ENCODE measurements at places on chromosomes 2 and 18.

- DNase-seq, result no peak
Measured at GRCh38 chr2:15642815-15643500, 51.3 kb downstream of the DDX1 start.

GRCh38 chr18:13522256-13522655 is 204.1 kb downstream of the FAM210A start:
- DNase-seq, result no peak

- DNase-seq, result no peak
Measured at GRCh38 chr2:71816815-71817214, 330.8 kb downstream of the CYP26B1 start.

DNA sequence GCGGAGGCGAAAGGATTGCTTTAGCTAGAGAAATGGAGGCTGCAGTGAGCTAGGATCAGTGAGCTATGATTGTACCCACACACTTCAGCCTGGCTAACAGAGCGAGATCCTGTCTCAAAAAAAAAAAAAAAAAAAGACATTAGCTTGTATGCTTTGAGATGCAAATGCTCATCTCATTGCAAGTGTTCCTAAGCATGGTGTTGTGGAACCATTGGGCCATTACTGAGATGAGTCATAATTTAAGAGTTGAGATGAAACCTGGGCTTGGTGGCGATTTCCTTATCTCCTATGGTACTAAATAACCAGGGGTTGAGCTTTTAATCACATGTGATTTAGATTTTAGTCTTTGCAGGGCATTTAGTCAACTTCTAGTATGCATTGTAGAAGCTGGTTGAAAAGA is 2.2 kb downstream of the PLEKHA3 start:
- peak; percentile 60 for DNase-seq

- no peak for DNase-seq
Measured at GRCh38 chr2:67755156-67755882, 307.5 kb downstream of the C1D start.

DNA sequence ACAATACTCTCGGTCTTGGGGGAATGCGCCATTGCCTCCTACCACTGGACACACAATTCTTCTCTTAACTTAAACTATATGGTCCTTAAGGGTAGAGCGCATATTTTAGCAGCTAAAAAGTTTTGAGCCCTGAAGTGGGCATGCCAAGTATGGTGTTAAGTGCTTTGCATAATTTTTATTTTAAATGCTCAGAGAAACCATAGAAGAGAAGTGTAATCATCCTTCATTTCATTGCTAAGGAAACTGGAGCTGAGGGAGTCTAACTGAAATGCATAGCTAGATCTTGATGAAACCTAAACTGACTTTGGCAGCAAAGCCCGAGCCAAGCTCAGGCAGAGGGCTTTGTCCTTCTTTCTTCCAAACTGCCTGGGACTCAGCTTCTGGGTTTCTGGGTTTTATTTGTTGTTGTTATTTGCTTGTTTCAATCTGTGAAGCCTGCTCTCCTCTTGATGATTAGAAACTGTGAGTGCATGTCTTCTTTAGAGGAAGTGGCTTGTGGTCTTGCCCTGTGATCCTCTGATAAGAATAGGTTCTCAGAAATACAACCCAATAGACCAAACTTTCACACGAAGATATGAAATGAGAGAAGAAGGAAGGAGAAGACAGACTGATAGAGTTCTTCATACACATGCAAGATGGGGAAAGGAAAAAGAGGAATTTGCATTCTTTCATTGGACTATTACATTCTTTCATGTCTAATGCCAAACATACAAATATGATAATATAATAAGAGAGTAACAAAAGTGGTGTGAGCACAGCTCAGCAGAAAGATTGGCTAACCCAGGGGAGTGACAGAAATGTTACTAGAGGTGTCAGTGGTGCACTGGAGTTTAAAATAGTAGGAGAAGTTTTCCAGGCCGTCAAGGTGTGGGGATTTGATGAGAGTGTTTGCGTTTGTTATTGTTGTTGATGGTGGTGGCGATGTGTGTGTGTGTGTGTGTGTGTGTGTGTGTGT is 7.5 kb upstream of the RNF144A start:
- no peak for DNase-seq

DNA sequence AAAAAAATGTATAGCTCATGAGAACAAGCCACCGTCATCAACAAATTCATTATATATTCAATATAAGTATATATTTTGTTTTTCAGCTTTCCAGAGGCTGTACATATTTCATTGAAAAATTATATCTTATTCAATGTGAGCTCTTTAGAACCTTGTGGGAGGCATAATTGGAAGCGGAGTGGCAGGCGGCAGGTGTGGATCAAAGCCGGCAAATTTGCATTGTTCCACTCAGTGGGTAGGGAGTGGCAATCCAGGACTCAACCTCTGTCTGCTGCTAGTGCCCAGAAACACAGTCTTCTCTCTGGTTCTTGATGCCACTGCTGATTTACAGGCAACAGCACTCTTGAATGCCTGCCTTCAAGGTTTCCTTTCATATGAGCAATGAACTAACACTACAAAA is 46.9 kb downstream of the GCA start:
- DNase-seq, result no peak

GRCh38 chr2:105688946-105689345 is 55.8 kb upstream of the NCK2 start:
- no peak for DNase-seq

DNA sequence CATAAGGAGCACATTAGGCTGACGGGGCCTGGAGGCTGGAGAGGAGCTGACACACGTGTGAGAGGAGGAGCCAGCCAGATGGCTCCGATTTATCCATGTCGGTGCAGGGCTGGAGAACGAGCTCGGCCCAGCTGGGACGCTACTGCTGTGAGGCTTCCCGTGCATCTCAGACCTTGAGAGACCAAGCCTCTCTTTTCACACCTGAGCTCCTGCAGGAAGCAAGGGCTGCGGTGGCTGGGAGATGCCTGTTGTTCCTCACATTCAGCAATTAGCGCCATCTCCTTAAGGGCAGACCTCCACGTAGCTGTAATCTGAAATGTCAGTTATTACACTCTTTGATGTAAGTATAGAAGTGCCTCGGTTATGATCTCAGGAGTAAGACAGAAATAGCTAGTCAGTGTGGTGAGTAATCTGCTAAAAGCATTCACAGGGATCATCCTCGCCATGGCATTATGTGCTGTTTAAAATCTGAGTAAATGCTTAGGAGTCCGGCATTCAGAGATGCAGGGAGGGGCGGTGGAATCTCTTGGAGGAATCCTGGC is 107.9 kb downstream of the PRKCE start:
- no peak for DNase-seq

- DNase-seq, result no peak
Measured at GRCh38 chr18:34977838-34978532, 63.2 kb upstream of the MAPRE2 start.

DNA sequence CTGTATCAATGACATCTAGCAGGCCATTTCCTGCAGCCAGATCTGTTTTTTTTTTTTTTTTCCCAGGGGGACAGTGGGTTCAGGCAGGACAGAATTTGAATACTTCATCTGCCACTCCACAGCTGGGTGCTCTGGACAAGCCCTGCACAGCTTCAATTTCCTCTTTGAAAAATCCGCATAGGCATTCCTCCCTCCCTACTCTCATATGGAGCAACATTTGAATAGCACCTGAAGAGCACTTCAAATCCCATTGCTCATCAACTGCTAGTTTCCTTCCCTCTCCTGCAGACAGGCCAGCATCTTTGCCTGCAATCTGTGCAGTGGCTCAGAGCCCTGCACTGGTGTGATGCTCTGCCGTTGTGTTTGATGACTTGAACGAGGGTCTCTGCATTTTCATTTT is 326.3 kb downstream of the TSN start:
- DNase-seq, result no peak

DNA sequence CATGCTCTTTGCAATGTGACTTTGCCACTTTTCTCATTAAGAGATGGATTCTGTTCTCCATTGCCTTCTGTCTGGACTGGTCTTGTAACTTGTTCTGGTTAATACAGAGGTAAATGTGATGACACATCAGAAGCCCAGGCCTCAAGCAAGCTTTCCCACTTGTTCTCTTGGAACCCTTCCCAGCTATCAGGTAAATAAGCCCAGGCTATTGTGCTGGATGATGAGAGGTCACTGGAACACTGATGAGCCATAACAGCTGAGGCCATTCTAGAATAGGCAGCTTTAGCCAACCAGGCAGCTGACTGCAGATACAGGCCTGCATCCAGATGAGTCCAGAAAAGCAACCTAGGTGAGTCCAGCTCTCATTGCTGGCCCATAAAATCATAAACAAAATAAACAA is 1007.0 kb upstream of the ACVR2A start:
- DNase-seq, result no peak

DNA sequence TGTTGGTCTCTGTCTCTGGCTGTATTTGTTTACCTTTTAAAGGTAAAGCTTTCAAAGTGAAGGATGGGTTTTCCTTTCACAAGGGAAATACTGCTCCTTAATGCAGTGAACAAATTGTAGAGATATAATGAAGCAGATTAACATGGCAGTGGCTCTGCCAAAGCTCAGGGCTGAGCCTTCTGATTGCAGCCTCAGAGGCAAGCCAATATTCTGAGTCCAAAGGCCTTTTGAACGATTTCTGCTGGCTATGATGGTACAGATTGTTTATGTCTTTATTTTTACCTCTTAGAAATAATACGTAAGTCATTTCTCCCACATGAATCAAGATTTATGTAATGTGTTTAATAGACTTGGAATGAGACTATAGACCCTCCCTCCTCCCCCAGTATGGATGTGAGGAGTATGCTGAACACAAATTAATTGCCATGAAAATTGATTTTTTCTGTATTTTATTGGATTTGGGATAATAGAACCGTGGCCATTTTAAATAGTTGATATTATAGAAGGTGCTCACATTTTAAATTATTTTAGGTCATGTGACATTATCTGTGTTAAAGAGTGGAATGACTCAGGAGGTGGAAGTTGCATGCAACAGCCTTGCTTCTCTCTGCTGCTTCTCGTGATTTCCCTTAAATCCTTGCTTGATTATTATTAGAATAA is 772 bp downstream of the SCN2A start:
- no peak for DNase-seq

- no peak for DNase-seq
Measured at GRCh38 chr2:71789556-71790204, 336.3 kb downstream of the DYSF start.

DNA sequence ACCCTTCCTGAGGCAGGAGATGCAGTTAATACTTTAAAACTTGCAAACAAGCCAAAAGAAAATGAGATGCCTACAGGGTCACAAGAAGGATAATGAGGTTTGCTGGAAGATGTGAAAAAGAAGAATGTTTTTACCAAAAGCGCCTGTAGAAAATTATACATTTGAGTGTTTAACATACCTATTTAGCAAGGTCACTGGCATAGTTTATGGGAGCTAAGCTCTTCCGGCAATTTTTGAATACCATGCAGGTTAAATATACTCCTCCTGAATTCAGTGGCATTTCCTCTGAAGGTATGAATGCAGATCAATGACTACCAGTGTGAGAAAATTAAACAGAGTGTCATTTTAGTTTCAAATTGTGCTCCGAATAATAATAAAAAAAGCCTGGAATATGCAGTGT is 21.2 kb upstream of the MAP3K20 start:
- no peak for DNase-seq

GRCh38 chr2:41853427-41854191 is 194.2 kb upstream of the PKDCC start:
- DNase-seq, result peak; percentile 22

DNA sequence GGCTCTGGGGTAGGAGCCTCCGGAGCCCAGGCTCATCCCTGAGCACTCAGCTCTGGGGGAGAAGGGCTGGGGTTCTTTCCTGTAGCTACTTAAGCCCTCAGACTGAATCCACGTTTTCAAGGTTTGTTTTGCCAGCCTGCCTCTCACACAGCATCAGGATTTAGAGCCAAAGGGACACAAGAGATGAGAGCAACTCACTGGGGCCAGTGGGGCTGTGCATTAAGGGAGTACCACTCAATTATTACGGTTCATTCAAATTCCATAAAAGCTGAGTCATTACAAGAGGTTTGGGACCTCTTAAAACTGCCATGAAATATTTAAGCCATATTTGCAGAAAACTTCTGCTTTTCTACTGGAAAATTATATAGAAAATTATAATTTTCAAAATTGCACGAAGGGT is 17.1 kb upstream of the SNED1 start:
- DNase-seq, result no peak

GRCh38 chr18:74084184-74084855 is 63.3 kb downstream of the FBXO15 start:
- DNase-seq, result no peak

GRCh38 chr2:229153951-229154350 is 117.1 kb downstream of the PID1 start:
- DNase-seq, result peak; percentile 63

DNA sequence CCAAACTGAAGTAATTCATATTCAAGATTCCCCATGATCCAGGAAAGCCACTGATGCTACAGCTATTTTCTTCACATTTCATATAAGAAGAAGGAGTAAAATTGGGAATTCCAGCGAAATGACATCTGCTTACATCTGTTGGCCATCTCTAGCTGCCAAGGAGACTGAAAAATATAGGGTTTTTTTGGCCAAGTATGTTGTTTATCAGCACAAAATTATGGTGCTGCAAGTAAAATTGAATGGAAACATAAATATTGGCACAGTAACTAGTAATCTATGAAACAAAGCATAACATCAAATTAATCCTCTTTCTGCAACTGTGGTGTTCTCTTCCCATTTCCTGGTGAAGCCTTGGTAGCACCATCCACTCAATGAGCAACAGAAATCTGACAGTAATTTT is 649.5 kb upstream of the ZNF804A start:
- DNase-seq, result no peak

- DNase-seq, result no peak
Measured at GRCh38 chr2:25279091-25279651, 62.6 kb downstream of the DNMT3A start.

DNA sequence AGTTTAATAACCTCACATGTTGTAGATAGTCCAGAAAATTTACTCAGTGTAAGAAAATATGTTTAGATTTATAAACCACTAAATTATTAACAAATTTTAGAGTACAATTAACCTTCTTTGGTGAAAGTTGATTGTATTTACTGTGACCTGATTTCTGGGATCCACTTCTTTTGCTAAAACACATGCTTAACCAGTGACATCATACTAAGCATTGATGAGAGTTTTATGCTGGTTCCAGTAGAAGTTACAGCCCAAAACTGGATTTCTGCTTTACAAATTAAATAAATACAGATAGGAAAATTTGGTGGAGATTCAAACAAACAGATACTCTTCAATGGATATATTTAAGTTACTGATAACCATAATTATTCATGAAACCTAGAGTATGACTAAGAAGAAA is 40.9 kb downstream of the RBBP8 start:
- DNase-seq, result no peak

DNA sequence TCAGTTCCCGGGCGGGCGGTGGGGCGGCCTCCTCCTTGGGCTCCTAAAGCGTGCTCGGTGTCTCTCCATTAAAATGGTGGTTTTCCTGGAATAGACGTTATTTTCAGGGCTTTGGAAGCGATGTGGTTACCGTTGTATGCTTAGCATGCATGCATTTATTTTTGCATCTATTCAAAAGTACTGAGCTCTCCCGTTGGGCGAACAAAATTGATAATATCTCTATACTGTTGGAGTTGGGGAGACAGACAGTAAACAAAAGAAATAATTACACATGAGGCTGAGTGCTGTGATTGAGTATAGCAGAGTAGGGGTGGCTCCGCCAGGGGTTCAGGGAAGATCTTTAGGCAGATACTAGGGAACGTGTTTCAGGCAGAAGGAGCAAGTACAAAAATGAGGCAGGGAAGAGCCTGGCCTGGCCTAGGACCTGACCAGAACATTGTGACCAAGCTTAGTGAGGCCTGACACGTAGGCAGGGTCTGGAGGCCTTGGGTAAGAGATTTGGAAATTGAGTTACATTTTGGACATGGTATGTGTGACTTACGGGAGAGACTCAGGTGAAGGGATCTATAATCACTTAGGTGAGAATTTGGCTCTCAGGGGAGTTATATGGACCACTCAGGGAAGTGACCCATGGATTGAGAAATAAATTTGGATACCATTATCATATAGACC is 674 bp downstream of the NCAPH start:
- DNase-seq, result no peak

All from RCC 7860 (cell line).